Left ventricle myocardium inferior (tissue), 1 donor: ENCODE measurements at places on chromosomes 11 and 22. TPM values are rescaled to one million over a fixed set of nuclear protein-coding genes. Genes with fewer than 3 reads are reported as not detected.
A peak's percentile ranks its signal among the peaks of the same experiment; 100 is the strongest.

GRCh38 chr11:5522308-5522707 is 5.8 kb upstream of the UBQLNL start:
- no peak for DNase-seq
- H3K4me1 ChIP-seq: no peaks in the 10 kb centered on the region
- no peak overlapping the region for H3K27ac ChIP-seq
- H3K36me3 ChIP-seq: no peaks in the 10 kb centered on the region
- H3K4me3 ChIP-seq: no peak overlapping the region

DNA sequence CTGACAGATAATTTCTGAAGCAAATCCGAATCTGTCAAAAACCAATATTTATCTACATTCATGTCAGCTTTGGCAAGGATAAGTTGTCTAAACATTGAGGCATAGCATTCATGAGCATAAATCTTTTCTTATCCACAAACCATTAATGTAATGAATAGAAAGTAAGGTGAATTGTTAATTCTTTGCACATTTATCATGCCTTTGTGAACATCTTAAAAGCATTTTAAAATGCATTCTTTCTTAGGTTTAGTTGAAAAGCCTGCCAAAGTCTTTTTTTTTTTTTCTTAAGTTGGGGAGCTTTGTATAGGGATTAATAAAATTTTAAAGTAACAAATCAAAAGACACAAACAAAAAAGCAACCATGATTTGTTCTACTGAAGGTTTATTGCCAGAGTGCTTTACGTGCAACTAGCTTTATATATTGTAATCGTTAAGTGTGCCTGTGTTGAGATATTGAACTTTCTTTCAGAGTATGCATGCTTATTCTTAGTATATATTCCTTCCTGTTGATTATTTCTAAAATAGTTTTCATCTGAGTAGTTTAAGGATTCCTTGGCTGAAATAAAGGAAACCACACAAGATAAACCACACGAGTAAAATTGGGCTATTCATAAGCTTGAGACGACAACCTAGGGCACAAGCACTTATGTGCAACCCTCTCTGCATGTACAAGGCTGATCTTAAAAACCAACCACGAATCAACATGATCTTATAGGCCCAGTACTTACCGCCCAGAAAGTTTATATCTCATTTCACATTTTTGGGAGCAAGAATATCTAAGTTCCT is 1110.9 kb upstream of the CNTN5 start:
- H3K27me3 ChIP-seq: no peaks in the 10 kb centered on the region
- no peaks in the 10 kb centered on the region for H3K36me3 ChIP-seq
- no peak overlapping the region for H3K27ac ChIP-seq
- no peak overlapping the region for H3K4me3 ChIP-seq
- DNase-seq: no peak

DNA sequence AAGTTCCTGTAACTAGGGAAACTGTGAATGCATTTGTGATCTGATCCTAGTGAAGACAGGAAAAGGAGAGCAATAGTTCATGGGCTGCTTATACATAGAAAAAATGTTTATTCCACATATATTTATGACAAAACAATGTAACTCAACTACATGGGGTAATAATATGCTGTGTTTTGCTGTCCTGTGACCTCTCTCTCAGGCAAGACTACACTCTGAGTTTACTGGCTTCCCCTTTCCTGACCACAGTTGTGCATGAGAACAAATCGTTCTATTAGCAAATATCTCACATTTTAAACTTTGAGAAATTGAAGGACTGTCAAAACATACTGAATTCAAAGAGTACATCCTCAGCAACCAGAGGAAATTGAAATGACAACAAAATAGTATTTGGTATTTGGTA is 161.9 kb upstream of the TRPC6 start:
- H3K27ac ChIP-seq: no peak overlapping the region
- DNase-seq: no peak
- H3K4me3 ChIP-seq: no peak overlapping the region
- H3K4me1 ChIP-seq: no peaks in the 10 kb centered on the region

GRCh38 chr11:126024123-126024522 is 38.5 kb downstream of the CDON start:
- H3K4me3 ChIP-seq: no peak overlapping the region
- peak overlapping the region; percentile 62 for H3K27ac ChIP-seq
- H3K4me1 ChIP-seq: peaks cover 27% of the 10 kb centered on the region
- H3K27me3 ChIP-seq: no peaks in the 10 kb centered on the region

DNA sequence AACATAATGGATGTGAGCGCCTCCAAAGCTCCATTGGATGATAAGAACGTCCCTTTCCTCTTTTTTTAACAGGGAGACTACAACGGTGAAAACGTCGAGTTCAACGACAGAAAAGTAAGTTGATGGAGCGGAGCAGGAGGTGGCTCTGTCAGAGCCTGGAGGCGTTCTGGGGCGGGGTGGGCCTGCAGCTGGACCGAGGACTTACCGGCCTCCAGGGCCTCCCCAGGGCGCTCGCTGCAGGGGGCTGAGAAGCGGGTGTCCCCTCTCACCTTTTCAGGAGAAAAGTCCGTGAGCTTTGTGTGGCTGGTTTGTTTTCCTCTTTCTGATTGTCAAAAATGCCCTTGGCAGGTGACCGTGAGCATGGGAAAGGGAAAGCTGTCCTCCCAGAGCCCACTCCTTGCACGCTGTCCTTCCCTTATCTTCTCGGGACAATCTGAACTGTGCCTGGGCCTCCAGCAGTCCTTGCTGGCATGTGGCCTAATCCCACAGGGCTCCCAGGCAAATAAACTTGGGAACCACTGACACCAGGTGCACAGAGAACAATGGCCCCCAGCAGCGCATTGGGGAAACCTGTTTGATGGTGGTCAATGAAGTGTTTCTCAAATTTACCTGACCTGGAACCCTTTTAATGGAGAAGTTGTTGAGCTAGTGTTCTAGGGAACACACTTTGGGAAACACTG is 38.4 kb downstream of the ANO1 start:
- H3K27ac ChIP-seq: no peak overlapping the region
- no peak overlapping the region for H3K4me3 ChIP-seq
- no peak for DNase-seq
- no peaks in the 10 kb centered on the region for H3K36me3 ChIP-seq

GRCh38 chr11:57103899-57104605 is 77.7 kb upstream of the LRRC55 start:
- DNase-seq: no peak
- no peaks in the 10 kb centered on the region for H3K36me3 ChIP-seq
- H3K27me3 ChIP-seq: no peaks in the 10 kb centered on the region
- H3K4me1 ChIP-seq: peaks cover 20% of the 10 kb centered on the region
- H3K4me3 ChIP-seq: no peak overlapping the region
- no peak overlapping the region for H3K27ac ChIP-seq

Gene RASSF10
- total RNA-seq: 0.25 TPM

DNA sequence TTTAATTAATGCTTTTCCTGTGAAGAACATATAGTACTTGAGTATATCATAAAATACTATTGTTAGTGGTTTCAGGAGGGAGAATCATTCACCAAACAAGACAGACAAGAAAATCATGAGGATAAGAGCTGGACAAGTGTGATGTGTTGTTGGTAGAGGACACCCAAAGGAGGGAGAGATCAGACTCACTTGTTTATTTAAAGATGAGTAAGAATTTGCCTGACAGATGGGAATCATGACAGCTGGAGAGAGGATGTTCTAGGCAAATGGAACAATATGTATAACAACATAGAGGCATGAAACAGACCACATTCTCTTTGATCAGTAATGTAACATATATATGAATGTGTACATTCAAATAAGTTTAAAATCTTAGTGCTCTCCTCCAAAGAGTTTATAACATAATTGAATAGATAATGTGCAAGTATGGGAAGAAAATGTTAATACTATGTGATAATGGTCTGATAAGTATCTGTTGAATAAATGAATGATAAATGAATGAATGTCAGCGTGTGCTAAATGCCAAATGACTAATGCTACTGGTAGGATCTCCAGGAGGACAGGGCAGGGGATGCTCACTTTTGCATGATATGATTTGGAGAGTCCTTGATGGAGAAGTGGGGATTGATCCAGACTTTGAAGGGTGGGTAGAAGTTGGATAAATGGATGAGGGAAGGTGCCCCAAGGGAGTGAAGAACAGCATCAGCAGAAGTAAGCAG is 228.9 kb upstream of the SORL1-AS1 start:
- H3K4me3 ChIP-seq: no peak overlapping the region
- no peaks in the 10 kb centered on the region for H3K4me1 ChIP-seq
- H3K27me3 ChIP-seq: no peaks in the 10 kb centered on the region
- no peaks in the 10 kb centered on the region for H3K36me3 ChIP-seq
- no peak for DNase-seq

Gene E2F8
- total RNA-seq: 3.6 TPM

DNA sequence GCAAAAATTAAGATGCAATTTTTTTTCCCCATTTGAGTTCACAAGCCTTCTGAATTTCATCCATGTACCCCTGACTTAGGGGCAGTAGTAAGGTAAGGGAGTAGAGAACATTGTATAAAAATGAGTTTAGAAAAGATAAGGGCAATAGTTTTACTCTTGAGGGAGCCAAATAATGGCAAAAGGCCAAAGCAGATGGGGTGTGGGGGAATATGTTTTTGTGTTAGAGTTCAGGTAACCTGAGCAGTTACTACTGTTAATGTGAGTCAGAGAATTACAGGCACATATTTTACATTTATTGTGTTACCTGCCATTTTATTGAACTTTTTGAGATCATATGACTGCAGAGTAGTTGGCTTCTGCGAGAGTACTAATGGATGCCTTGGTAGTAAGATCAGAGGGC is 3.1 kb downstream of the EED start:
- peaks cover 70% of the 10 kb centered on the region for H3K4me1 ChIP-seq
- no peaks in the 10 kb centered on the region for H3K36me3 ChIP-seq
- no peak overlapping the region for H3K27ac ChIP-seq
- no peaks in the 10 kb centered on the region for H3K27me3 ChIP-seq

Gene CFAP300
- 0.99 TPM for total RNA-seq

- H3K4me3 ChIP-seq: no peak overlapping the region
- no peaks in the 10 kb centered on the region for H3K4me1 ChIP-seq
- no peaks in the 10 kb centered on the region for H3K27me3 ChIP-seq
- DNase-seq: no peak
- peaks cover 97% of the 10 kb centered on the region for H3K36me3 ChIP-seq
These were observed 11.2 kb downstream of the MCM5 start for GRCh38 chr22:35411102-35411501.

DNA sequence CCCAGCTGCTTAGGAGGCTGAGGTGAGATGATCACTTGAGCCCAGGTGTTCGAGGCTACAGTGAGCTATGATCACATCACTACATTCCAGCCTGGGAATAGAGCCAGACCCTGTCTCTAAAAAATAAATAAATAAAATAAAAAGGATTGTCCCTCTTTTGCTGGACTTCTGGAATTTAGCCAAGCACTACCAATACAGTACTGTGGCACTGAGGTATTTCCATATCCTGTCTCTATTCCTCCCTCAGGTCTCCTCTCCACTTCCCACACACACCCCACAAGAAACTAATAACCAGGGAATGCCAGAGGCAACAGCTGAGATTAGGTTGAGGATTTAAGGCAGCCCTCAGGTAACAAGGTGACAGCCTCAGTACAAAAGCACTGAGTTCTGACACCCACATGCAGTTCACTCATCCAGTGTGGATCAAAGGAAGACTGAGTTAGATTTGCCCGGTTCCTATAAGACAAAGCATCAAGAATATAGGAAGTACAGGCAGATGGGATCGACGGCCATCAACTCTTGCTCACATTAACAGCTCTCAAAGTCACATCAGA is 4.5 kb upstream of the PPP2R1B start:
- peaks cover 22% of the 10 kb centered on the region for H3K4me1 ChIP-seq
- DNase-seq: no peak
- no peaks in the 10 kb centered on the region for H3K27me3 ChIP-seq
- no peak overlapping the region for H3K4me3 ChIP-seq

GRCh38 chr22:28051091-28051786 is 132.2 kb upstream of the PITPNB start:
- no peaks in the 10 kb centered on the region for H3K27me3 ChIP-seq
- H3K36me3 ChIP-seq: no peaks in the 10 kb centered on the region
- no peak for DNase-seq
- no peak overlapping the region for H3K4me3 ChIP-seq
- no peak overlapping the region for H3K27ac ChIP-seq
- peaks cover 37% of the 10 kb centered on the region for H3K4me1 ChIP-seq

DNA sequence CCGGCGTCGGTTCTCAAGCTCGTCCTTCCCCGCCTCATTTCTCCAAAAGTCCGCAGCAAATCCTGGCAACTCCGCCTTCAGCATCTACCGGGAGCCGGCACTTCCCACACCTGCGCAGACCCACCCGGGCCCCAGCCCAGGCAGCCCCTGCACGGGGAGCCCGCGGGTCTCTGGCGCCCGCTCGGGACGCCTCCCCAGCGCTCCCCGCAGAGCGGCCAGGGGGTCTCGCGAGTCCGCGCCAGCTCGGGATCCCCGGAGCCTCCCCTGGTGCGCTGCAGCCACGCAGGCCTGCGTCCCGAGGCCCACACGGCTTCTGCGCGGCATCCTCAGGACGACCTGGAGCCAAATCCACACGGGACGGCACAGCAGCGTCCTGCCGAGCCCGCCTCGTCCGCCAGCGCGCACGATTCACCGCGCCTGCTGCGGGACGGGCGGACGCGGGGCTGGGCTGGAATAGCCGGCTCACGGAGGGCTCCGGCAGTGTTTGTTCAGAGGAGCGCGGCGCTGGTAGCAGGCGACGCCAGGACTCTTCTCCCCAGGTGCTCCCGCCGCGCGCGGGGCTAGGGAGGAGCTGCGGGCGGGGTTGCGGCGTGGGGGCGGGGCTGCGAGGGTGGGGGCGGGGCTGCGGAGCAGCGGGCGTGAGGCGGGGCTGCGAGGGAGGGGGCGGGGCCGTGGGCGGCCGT is 816 bp upstream of the PHRF1 start:
- no peaks in the 10 kb centered on the region for H3K27me3 ChIP-seq
- no peaks in the 10 kb centered on the region for H3K36me3 ChIP-seq
- peaks cover 55% of the 10 kb centered on the region for H3K4me1 ChIP-seq
- no peak for DNase-seq

Gene PTPN5
- 0.47 TPM for total RNA-seq

GRCh38 chr11:80317612-80318011 is 876.8 kb upstream of the TENM4 start:
- no peak overlapping the region for H3K27ac ChIP-seq
- H3K27me3 ChIP-seq: no peaks in the 10 kb centered on the region
- H3K36me3 ChIP-seq: no peaks in the 10 kb centered on the region

GRCh38 chr11:74846770-74847169 is 98.1 kb downstream of the RNF169 start:
- H3K27me3 ChIP-seq: no peaks in the 10 kb centered on the region
- H3K4me1 ChIP-seq: peaks cover 8% of the 10 kb centered on the region
- peaks cover 70% of the 10 kb centered on the region for H3K36me3 ChIP-seq
- DNase-seq: no peak
- H3K27ac ChIP-seq: no peak overlapping the region
- H3K4me3 ChIP-seq: no peak overlapping the region

DNA sequence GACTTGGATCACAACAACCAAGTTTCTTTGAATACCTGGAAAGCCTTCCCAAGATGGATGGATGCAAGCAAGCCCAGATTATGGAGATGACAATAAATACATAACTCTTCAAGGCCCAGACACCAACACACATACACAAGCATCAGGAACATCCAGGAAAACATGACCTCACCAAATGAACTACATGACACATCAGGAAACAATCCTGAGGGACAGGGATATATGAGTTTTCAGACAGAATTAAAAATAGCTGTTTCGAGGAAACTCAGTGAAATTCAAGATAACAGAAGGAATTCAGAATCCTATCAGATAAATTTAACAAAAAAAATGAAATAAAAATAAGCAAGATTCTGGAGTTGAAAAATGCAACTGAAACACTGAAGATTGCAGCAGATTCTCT is 659.4 kb downstream of the METTL15 start:
- H3K36me3 ChIP-seq: no peaks in the 10 kb centered on the region
- no peak for DNase-seq
- no peaks in the 10 kb centered on the region for H3K27me3 ChIP-seq
- no peak overlapping the region for H3K4me3 ChIP-seq
- no peak overlapping the region for H3K27ac ChIP-seq
